ENCODE measurements at places on chromosomes 1 and 21.

DNA sequence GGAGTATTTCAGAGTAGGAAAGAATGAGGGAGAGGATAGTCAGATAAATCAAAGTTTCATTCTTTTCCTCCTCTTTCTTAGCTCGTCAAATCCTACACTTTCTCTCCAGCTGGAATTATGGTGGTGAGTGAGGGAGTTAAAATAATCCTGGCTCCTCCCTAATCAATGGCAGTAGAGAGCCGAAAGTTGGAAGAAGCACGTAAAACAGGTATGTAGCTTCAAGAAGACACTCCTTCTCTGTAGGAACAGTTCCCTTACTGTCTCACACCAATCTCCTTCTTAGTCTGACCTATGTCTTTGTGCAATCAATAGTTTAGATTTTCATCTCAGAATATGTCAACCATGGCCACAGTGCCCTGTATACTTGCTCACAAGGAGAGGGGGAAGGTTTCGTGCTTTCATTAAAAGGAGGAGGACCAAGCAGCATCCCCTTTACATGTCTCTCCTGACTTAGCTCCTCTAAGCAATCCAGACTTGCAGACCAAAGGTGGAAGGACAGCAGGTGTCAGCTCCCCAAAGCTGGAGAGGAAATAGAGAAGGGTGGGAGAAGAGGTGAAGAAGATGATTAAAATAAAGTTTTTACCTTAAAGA lies 878 bp downstream of the MINDY1 start:
- DNase-seq: no peak

- no peak for DNase-seq
Measured at GRCh38 chr1:159913451-159914192, 11.7 kb downstream of the TAGLN2 start.

- DNase-seq: no peak
Measured at GRCh38 chr1:46187106-46187869, 10.9 kb downstream of the POMGNT1 start.

GRCh38 chr1:152743371-152744145 lies 14.3 kb upstream of the KPRP start:
- no peak for DNase-seq

DNA sequence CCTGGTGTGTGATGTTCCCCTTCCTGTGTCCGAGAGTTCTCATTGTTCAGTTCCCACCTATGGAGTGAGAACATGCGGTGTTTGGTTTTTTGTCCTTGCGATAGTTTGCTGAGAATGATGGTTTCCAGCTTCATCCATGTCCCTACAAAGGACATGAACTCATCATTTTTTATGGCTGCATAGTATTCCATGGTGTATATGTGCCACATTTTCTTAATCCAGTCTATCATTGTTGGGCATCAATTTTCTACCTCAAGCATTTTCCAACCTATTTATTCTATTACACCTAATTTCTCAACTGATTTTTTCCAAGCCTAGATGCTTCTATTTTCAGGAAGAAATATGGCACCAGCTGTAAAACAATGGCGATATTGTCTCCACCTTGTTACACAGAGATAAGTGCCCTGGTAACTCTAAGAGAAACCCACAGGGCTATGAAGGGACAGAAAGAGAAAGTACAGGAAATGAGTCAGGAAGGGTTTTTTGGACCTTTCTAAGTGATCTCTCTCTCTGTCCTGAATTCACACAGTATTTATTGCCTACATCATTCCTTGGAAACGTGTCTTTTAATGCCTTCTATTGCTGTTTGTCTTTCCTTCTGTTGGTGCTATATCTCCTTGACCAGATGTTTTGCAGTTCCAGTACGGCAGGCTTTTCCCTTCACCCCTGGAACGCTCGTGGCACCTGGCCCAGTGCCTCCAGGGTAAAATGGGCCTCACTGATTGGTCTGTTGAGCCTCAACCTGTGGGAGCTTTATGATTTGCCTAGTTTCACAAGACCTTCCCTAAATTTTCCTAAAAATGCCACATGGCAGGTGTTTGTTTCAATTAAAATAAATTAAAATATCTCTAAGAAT lies 14.6 kb upstream of the JAK1 start:
- no peak for DNase-seq

DNA sequence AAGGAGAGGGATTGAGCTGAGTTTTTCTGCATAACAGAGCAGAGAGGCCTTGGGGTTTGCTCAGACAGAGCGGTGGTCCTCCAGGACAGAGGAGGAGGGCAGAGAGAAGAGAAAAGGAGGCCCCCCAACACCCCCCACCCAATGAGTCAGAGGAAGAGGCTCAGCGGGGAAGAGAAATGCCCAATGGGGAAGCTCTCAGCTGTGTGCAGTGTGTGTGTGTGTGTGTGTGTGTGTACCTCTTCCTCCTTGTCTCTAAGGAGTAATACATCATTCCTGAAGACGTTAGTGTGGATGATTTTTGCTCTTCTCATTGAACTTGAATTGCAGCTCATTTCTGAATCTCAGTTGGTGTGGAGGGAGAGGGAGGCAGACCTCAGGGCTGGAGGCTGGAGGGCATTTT lies 8.7 kb downstream of the TMPRSS3 start:
- no peak for DNase-seq

DNA sequence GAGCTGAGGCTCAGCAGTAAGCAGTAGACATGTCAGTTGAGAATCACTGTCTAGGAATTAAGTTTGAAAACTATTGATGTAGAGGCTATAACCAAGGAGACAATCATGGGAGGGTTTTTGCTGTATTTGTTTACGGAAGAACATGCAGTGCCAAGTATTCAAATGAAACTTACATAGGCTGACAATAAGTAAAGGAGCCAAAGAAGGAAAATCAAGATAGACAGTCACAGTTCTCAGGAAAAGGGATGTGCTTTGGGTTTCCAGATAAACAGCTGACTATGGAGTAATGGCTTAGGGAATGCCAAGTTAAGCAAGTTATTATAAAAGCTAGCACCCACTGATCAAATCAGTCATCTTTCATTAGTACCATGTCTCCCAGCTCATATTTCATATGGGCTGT lies 21.5 kb downstream of the GNG12 start:
- DNase-seq: no peak

DNA sequence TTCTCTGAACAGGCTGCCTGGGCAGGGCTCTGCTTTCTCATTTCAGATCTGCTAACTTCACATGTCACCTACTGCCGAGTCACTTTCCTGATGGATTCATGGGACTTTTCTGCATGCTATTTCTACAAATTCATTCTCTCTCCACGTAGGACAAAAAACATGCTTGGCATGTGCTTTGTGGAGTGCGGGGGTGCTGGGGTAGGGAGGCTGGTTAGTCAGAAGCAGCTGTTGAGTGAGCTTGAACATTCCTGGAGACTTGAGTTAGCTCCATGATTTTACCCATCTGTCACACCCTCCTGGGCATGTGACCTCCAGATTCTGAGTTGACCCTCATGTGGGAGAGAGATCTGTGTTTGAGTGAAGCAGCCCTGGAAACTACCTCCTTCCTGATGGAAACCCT lies 71.4 kb downstream of the UCK2 start:
- no peak for DNase-seq

GRCh38 chr1:17193222-17194132 lies 11.5 kb upstream of the PADI1 start:
- DNase-seq: no peak

DNA sequence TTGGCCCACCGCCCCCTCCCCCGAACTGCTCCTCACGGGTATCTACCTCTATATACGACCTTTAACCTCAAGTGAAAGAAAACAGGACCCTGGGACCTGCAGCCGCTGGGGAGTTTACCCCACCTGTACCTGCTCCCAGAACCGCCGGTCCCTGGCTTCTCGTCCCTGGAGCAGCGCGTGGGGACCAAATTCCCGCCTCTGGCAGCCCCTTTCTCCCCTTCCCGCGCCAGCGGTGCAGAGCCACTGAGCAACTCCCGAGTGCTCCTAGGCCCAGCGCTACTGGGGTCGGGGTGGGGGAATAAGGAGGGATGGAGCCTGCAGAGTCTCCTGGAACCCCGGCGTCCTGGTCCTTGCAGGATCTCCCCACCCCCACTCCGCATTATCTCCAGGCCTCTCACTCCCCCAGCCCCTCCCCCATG lies 1.6 kb downstream of the SYT6 start:
- no peak for DNase-seq

GRCh38 chr1:111930356-111930755 lies 59.1 kb downstream of the KCND3 start:
- DNase-seq: no peak

- no peak for DNase-seq
Measured at GRCh38 chr1:230376296-230376695, 49.8 kb downstream of the PGBD5 start.

GRCh38 chr1:95380909-95381308 lies 146.9 kb downstream of the RWDD3 start:
- no peak for DNase-seq

- DNase-seq: no peak
Measured at GRCh38 chr1:22582661-22583635, 19.7 kb downstream of the EPHA8 start.

DNA sequence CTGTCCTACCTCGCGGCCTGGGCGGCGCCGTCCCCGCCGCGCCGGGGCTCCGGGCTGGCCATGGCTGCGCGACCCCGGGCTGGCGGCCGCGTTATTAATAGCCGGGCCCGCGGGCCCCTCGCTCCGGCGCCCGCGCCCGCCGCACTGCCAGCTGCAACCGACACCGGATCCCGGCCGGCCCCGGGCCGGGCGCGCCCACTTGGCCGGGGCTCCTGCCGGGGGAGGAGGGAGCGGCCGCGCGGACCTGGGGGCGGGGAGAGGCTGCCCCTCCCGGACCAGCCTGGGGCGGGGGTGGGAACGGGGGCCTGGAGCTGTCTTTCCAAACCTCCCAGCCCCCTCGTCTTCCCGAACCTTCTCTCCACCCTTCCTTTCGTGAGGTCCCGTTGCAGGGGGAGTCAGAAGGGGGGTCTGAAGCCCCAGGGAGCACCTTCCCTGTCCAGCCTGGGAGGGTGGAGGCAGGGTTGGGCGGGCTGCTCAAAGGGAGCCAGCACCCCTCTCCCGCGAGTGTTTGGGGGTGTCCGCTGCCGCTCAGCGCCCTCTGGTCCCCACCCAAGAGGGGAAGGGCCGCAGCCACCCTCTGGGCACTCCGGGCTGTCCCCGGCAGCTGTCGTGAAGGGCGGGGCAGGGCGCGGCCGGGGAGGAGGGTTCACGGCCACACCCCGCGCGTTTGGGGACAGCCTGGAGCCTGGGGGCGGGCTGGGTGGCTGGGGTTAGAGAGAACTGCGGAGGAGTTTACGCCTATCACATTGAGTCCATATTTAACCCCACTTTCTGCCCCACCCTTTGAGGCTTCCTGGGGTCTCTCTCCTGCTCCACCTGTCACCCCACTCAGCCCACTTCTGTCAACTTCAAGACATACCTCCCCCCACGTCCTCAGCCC lies at the start of gene SYNC:
TSS of gene SYNC (minus strand) at position 172 of the 880 bp plus-strand sequence. CDS start at position 62, 110 bp downstream.
- no peak for DNase-seq

- DNase-seq: no peak
Measured at GRCh38 chr1:10613861-10614260, 139.1 kb downstream of the PEX14 start.

GRCh38 chr1:232014941-232015340 lies 388.4 kb downstream of the DISC1 start:
- DNase-seq: no peak

DNA sequence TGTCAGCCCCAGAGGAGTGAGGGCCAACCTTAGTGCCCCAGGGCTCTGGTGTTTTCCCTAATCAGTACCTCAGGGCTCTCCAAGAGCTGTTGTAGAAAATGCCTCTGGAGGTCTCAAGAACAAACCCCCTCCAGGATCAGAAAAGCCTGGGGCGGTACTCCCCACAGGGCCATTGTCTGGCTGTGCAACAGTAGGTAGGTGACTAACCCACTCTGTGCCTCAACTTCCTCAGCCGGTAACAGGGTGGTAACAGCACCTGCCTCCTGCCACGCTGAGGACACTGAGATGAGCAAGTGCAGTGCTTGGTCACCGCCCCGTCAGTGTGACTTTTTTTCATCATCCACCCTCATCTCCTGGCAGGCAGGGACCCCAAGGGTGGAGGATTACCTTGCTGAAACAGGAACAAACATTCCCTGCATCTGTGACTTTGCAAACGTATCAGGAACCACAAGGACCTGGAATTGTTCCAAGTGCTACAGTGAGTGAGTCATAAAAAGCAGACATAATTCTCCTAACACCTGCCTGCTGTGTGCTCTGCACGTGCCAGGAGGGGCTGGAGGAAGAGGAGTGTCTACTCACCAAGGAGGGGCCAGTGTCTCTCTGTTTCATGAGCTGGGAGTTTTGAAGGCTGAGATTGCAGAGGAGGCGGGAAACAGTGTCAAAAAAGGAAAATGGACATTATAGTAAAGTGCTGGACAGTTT lies 440.8 kb downstream of the NPHP4 start:
- no peak for DNase-seq

DNA sequence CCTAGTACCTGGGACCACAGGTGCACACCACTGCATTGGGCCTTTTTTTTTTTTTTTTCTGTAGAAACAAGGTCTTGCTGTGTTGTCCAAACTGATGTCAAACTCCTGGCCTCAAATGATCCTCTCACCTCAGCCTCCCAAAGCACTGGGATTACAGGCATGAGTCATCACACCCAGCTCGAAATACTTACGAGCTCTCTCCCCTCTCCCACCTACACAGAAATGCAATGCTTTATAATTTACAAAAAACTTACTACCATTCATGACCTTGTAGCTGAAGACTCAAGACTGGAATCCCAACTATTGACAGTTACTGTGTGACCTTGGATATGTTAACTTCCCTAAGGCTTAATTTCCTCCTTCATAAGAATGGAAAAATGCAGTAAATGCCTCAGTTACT lies 18.7 kb downstream of the FOXJ3 start:
- DNase-seq: no peak

- DNase-seq: no peak
Measured at GRCh38 chr21:45250914-45251634, 36.6 kb downstream of the POFUT2 start.

DNA sequence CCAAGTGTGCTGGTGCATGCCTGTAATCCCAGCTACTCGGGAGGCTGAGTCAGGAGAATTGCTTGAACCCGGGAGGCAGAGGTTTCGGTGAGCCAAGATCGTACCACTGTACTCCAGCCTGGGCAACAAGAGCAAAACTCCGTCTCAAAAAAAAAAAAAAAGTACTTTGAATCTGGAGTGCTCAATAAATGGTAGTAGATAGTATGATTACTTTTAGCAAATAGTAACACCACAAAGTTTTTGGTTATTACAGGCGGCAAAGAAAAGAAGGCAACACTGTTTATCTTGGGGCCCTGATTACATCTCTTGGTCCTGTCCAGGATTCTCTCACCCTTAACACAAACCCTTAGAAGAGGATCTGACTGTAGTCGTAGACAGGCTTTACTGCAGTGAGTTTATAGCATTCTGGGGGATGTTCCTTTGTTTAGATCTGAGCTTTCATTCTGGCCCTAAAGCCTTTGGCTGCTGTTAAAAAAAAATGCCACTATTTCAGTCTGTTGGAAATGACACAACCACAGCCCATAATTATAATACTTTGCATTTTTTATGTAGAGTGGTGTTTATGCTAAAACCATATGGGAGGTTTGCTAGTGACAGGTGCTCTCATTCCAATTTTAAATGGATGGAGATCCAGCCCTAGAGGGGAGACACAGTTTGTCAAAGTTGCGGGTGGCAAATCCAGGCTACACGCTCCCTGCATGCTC lies 79.7 kb upstream of the SLC2A1 start:
- DNase-seq: no peak

All from stimulated activated CD8-positive, alpha-beta memory T cell treated with anti-CD3 and anti-CD28 coated beads, Interleukin-2, amount 100 ng/mL, for 1 hour (primary cell).